ENCODE measurements at places on chromosomes 16 and 17.

DNA sequence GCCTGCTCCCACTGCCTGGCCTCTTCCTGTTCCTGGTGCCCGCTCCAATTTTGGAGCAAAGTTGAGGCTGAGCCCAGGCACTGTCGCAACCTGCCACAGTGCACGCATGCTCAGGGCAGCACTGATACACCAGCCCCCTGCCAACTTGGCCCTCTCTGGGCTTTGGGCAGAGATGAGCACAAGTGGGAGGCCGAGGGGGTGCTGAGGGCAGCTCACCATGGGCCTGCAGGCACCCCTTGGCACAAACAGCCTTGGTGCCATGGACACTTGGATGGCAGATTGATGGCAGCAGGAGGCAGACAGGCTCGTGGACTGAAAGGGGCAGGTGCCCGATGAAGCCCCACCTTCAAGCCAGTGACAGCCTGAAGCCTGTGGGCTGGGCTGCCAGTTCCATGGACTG, 42.9 kb downstream of the PIGL start:
- no peak for DNase-seq

GRCh38 chr17:67072885-67073284, 28.5 kb downstream of the CACNG1 start:
- no peak for DNase-seq

DNA sequence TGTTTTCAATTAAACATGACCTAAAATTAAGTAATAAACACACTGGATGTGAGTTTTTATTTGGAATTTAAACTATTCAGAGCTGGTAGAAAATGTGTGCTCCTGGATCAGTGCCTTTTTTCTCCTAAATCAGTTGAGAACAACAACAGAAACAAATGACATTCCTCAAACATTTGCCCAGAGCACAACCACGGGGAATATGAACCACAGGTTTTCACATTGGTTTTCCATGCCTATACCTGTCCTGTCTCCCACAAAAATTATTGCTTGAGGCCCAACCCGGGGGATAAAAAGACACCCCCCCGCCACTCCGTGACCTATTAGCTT, 6.8 kb downstream of the HSBP1 start:
- no peak for DNase-seq

DNA sequence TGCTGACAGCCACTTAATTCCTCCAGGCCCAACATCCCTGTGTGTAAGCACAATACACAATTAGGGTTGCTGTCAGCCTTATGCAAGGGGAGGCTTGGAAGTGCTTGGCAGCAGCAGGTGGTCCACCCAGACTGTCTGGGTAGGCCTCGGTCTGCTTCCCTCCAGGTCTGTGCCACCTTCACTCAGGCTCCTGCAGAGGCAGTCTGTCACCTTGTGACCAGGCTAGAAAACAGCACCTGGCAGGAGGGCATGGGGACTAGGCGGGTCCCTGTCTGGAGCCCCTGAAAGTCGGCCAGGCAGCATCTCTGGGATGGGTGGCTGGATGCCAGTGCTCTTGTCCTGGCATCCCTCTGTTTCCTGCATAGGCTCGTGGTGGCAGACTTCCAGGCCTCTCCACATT, 578.1 kb downstream of the KCNJ18 start:
- no peak for DNase-seq

DNA sequence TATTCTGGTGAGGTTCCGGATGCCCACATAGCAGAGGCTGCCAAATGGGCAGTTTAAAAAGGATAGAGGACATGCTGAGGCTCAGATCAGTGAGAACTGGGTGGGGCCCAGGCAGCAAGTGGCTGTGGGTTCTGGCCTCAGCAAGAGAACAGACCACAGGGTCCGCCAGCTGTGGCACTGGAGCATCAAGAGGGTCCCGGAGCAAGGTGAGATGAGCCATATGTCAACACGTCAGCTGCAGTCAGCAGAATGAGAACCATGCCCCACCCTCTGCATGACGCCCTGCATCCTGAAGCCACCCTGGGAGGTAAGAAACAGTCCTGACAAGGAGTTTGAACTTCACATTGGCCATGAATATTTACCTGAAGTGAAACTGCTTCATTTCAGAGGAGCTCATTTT, 20.1 kb upstream of the CCL5 start:
- no peak for DNase-seq

GRCh38 chr17:222172-222571, 40.7 kb upstream of the DOC2B start:
- no peak for DNase-seq

GRCh38 chr17:5110816-5111215, 862 bp downstream of the ZNF232 start:
- no peak for DNase-seq

GRCh38 chr16:61385392-61386071, 650.7 kb downstream of the CDH8 start:
- no peak for DNase-seq

DNA sequence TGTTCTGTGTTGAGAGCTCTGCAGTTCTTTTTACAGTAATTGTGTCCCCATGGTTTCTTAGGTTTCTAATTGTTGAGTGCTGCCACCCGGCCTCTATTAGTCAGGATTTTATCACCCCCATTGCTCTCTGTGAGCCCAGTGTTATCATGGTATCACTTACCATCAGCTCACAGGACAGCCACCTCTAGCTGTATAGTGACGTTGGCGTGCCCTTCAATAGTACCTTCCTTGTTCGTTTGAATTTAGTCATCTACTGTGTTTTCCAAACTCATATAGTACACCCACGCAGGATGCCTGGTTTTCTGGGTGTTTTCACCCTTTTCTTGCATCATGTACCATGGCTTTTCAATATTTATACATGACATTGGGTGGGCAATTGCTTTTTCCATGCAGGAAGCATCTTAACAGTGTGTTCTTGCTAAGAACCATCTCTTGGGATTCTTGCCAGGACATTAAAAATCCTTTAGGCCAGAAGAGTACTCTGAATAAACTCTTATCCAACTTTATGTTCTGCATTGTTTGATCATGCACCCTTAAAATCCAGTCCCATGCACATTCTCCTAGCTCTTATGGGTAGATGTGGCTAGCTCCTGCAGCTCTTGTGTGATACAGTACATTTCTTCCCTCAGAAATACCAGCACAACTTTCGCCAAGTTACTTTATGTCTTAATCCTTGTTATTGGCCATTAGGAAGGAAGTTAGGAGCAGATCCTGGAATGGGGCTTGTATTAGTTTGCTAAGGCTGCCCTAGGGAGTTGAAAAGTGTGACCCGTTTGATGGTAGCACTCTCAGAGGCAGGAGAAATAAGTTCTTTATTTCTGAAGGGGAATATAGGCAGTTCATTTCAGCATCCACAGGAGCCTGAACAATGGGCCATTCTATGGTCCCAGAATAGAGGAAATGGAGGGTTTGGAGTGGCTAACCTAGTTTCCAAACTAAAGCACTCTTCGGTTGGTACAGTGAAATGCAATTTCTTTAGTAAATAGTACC, 11.3 kb upstream of the ABCA10 start:
- DNase-seq, result no peak

GRCh38 chr17:45171338-45172231, 9.9 kb downstream of the HEXIM2 start:
- DNase-seq, result no peak

GRCh38 chr16:87657621-87658192, 55.4 kb downstream of the JPH3 start:
- DNase-seq, result no peak

DNA sequence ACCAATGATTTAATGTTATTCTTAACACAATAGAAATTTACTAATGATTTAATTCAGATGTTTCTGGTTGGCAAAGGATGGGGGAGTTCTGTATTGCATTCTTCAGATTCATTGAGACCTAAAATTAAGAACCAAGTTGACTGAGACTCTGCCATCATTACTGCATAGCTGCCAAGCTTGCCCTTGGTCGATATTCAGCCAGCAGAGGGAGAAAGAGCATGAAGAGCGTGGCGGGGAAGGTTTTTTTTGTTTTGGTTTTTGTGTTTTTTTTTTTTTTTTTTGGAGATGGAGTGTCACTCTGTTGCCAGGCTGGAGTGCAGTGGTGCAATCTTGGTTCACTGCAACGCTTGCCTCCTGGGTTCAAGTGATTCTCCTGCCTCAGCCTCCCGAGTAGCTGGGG, 659.4 kb upstream of the EEF2KMT start:
- DNase-seq, result no peak

DNA sequence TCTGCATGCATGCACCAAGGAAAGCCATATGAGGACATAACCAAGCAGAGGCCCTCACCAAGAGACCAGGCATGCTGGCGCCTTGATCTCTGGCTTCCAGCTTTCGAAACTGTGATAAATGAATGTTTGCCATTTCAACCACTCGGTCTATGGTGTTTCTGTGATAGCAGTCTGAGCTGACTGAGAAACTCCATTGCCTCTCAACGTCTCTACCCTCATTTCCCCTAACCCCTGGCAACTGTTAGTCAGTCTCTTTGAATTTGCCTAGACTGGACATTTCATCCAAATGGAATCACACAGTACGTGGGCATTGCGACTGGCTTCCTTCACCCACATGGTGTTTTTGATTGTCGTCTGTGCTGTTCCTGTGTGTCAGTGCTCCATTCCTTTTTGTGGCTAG, 88.0 kb upstream of the MPHOSPH6 start:
- DNase-seq, result no peak

DNA sequence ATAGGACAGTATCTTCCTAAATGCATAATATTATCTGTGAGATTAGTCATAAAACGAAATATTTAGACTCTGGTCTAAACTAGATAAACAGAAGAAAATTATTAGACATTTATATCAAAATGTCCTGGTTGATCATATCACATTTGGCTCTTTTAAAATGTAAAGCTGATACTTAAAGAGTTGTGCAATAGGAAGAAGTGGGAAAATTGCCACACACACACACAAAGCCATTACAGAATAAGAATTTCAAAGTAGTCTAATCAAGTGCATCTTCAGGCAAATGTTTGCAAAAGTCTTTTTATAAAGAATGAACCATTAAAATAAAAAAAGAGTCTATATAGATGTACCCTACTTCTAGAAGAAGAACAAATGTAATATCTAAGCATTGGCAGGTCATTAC, 301.7 kb downstream of the KIF2B start:
- no peak for DNase-seq

GRCh38 chr17:71470062-71470461, 650.8 kb upstream of the SOX9 start:
- no peak for DNase-seq

- no peak for DNase-seq
These were observed 74.6 kb downstream of the CMC2 start for GRCh38 chr16:80931801-80932707.

DNA sequence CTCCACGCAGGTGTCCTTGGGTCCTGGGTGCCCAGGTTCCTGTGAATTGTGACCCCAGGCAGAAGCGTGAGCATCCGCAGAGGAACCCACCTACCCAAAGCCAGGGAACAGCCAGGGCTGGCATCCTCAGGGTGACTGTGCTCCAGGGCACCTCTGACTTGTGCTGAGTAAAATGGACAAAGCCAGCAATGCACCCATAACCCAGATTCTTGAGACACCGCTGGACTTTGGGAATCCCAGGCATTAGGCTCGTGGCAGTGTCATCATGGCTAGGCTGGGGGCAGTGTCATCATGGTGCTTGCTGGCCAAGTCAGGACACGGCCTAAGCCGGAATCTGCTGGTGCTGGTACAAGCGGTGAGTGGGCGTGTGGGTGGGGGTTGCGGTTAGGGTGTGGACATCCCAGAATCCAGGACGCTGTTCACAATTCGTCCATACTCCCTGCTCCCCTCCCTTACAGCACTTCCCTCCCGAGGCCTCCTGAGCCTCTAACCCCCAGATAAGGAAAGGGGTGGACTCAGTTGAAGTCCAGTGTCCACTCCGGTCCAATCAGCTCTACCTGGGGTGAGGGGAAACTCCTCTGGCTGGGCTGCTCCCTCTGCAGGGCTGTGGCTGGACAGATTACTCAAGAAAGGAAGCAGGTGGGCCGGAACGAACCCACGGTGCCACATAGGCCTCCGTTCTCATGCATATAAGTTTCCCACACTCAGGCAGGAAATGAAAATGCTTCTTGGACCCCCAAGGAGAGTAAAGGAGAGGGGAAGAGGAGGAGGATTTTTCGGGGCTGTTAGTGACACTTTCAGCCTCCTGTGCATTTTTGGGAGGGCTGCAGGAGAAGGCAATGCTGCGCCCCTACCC, 138.9 kb downstream of the SEC14L1 start:
- no peak for DNase-seq

DNA sequence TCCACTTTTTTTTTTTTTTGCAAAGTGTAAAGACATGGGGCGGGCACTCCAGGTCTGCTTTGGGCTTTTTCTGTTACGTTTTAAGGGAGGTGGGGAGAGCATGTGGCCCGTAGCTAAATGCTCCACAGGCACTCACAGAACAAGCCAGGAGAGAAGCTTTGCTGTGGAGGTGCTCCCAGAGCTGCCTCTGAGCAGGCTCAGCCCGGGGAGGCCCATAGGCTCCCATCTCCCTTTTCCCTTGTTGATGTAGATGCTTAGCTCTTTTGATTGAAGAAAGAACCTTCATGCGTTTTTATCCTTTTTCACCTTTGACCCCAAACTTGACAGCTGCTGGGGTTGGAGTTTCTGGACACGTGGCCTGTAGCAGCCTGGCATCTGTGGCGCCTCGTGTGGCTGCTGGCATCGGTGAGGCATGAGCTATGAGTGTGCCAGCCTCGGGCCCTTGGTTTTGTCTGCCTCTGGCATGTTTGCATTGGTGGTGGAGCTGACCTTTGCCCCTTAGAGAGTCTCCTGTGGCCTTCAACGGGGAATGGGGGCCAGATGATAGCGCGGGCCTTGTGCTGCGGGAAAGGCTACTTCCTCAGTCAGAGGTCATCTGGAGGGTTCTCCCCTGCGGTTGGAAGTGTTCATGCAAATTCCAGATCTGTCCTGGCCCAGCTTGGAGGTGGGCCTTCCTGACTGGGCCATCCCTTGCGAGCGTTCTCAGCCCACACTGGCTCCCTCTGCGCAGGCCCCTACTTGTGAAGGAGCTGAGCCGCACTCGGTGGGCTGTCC, 20.0 kb upstream of the IL17C start:
- DNase-seq, result no peak

GRCh38 chr16:23670137-23670776, 8.4 kb upstream of the PLK1 start:
- DNase-seq, result no peak

- no peak for DNase-seq
These were observed 100.6 kb downstream of the STXBP4 start for GRCh38 chr17:55068862-55069811.

GRCh38 chr17:83018658-83019193, 60.7 kb upstream of the METRNL start:
- DNase-seq, result no peak

Measured in stimulated activated CD8-positive, alpha-beta memory T cell treated with anti-CD3 and anti-CD28 coated beads, Interleukin-2, amount 100 ng/mL, for 1 hour (primary cell).